NCI-H774 (cell line): ENCODE measurements at places on chromosomes 3 and 15.
A peak's percentile ranks its signal among the peaks of the same experiment; 100 is the strongest.

GRCh38 chr3:67535006-67535405, 119.4 kb downstream of the SUCLG2 start:
- no peak for DNase-seq

DNA sequence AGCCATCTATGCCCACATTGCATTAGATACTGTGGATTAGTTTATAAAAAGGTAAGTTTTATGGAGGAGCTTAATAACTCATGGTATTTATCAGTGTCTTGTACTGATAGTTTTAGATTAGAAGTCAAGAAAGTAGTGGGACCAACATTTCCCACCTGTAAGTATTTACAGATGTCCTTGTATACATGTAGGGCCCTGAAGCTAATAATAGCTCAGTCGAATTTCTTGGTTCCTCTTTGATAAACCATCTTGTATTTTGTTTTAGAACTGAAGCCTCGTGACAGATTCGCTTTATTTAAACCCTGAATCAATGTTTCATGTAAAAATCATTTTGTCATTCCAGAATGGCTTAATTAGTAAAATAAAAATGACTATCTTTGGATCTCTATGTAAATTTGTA, 73.4 kb downstream of the CRYBG3 start:
- DNase-seq: no peak

DNA sequence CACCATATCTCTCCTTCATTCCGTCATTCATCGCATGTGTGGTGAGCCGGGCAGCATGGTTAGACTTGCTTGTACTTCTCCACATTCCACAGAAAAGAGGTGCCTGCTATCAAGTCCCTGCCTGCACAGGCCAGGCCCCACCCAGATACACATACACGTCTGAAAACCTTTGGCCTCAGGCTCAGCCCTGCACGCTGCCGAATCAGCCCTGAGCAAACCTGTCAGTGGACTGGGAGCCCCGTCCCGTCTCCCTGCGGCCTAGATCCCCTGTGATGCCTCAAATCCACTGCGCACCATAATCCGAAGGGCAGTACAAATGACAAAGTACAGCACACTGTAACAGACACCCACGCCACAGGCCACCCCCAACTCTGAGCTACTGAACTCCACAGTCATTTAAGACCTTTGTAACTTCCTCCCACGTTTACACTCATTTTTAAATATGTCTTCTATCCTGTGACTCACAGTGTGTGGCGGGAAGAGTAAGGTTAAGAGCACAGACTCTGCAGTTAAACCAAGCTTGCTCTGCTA, 67.1 kb downstream of the MB21D2 start:
- DNase-seq: no peak

DNA sequence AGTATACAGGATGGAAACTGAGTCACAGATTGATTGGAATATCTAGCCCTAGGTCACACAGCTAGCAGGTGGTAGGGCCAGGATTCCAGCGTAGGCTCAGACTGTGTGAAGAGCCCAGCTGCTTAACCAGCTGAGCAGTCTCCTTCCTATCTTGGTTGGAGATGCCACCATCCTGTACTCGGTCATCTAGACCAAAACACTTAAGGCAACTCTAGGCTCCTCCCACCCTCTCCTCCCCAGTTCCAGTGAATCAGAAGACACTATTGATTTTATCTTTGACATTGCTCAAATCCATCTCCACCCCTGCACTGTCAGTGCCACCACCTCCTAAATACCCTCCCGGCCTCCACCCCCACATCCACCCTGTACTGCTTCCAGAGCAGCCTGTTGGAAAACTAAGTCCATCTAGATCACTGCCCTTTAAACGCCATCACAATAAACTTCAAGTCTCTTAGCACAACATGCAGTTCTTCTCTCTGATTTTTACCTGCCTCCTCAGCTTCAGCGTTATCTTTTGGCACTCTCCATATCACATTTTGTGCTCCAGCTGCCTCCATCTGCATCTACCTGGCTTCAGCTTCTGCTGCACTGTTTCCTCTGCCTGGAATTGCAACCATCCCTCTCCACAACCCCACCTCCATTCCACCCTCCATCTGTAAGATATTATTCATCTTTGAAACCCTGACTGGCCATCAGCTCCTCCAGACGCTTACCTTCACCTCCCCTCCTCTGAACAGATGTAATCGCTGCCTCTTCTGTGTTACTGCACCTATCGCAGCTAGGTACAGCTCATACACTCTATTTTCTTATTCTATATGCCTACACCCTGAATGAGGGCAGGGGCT, 86.8 kb upstream of the ACP3 start:
- no peak for DNase-seq

- DNase-seq: no peak
Measured at GRCh38 chr3:108495717-108496116, 14.7 kb downstream of the MYH15 start.

GRCh38 chr15:79724312-79724711, 172.5 kb downstream of the MTHFS start:
- DNase-seq: no peak

GRCh38 chr15:31485911-31486461, 159.4 kb downstream of the KLF13 start:
- DNase-seq: no peak

- no peak for DNase-seq
Measured at GRCh38 chr15:36897834-36898233, 202.5 kb downstream of the MEIS2 start.

- no peak for DNase-seq
Measured at GRCh38 chr3:79268422-79268821, 499.4 kb downstream of the ROBO1 start.

DNA sequence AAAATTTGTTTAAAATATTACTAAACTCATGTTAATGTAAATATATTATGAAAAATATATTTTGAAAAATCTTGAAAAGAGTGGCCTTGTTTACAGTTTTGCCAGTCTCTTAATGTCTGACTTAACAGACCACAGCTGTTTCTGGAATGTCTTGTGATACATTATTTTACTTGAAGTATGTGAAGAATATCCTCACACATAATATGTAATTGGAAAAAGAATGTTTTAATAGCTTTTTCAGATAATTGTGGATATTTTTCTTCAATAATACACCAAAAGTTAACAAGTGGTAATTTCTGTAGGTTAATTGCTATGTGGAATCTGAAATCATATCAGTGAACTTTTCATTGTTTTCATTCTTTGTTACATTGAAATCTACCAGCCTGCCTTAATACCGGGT, 101.3 kb downstream of the UBE2E2 start:
- DNase-seq: no peak

DNA sequence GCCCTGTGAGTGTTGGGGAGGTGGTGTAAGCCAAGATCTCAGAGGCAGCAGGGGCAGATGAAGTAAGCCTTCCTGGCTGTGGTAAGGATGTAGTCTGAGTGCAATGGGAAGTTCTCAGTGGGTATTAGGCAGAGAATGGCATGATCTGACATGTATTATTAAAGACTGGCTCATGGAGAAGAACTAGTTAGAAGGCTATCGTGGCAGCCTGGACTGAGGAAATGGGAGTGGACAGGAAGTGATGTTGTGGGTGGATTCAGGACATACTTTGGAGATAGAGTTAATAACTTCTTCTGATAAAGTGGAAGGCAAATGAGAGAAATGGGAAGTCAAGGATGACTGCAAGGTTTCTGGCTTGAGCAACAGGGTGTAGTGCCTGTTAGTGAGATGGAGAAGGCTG, 250.9 kb upstream of the CFAP20DC start:
- DNase-seq: no peak

DNA sequence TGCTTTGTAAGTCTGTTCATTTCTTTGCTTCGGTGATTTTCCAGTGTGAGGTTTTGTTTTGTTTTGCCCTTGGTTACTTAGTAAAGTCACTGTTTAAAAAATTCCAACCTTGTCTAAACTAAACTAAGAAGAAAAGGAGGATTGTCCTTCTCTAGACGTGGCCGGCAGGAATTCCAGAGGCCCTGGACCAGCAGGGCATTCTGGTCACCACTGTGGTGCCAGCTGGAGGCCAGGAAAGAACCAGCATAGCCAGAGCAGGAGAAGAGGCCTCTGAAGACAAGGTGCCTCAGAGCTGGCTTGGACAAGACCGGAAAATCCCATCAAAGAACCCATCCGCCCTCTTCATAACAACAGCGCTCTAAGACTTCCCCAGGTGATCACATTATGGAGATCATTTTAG, 8.2 kb downstream of the PLOD2 start:
- DNase-seq: no peak

- peak; percentile 45 for DNase-seq
Measured at GRCh38 chr15:52790169-52790708, at the start of gene ONECUT1. ONECUT1 (minus strand) TSS chr15:52790336; CDS start chr15:52789884, 452 bp downstream.

DNA sequence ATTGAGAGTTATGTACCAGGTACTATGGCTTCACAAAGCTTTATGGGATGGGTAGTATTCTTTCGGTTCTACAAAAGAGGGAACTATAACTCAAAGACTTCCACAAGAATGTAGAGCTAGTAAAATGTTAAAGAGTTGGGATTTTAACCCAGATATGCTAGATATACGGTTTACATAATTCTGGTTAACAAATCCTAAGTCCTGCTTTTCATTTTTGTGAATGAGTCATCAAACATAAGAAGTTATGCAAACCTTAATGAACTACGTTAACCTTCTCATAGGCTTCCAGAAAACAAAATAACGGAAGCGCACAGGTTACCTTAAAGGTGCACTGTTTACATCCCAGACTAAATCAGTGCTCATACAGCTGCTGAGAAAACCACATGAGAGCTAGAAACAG, 1049.3 kb downstream of the MCTP2 start:
- DNase-seq: no peak

DNA sequence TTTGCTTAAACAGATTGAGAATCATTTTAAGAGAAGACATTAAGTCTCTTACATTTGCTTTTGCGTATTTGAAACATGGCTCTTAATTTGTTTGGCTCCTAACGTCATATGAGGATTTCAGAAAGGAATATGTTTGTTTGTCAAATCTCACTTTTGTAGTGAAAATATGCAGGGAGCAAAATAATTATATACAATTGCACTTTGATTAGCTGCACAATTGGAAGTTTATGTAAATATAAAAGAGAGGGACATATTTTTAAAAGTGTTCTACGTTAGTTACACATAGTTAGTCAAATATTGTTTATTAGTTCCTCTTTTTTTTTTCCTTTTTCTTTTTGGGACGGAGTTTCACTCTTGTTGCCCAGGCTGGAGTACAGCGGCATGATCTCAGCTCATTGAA, 42.7 kb upstream of the GOLIM4 start:
- no peak for DNase-seq

GRCh38 chr15:88535100-88535499, 11.4 kb downstream of the DET1 start:
- no peak for DNase-seq
